T-cell (primary cell): ENCODE measurements at places on chromosomes 4 and X.

- peaks cover 4% of the 10 kb centered on the region for H3K27me3 ChIP-seq
- no peaks in the 10 kb centered on the region for H3K36me3 ChIP-seq
- H3K4me1 ChIP-seq: peaks cover 18% of the 10 kb centered on the region
- no peak overlapping the region for H3K4me3 ChIP-seq
- DNase-seq: no peak
Measured at GRCh38 chr4:139854668-139855403, 189.2 kb downstream of the MGST2 start.

GRCh38 chr4:31787701-31788100, 1067.5 kb downstream of the PCDH7 start:
- no peak overlapping the region for H3K27ac ChIP-seq
- no peaks in the 10 kb centered on the region for H3K27me3 ChIP-seq
- no peaks in the 10 kb centered on the region for H3K36me3 ChIP-seq
- no peak for DNase-seq

DNA sequence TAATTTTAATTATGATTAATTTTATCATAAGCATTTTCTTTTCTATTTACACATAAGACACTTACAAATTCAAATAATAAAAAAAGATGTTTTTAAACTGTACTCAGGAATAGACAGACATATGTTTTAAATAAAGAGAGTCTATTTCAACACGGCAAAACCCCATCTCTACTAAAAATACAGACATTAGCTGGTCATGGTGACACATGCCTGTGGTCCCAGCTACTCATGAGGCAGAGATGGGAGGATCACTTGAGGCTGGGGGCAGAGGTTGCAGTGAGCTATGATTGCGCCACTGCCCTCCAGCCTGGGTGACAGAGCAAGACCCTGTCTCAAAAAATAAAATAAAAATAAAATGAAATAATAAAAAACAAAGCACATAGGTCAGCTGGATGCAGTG, 14.8 kb downstream of the FAM9B start:
- H3K4me1 ChIP-seq: no peaks in the 10 kb centered on the region
- H3K36me3 ChIP-seq: no peaks in the 10 kb centered on the region
- H3K4me3 ChIP-seq: no peak overlapping the region
- no peaks in the 10 kb centered on the region for H3K27me3 ChIP-seq
- no peak for DNase-seq

DNA sequence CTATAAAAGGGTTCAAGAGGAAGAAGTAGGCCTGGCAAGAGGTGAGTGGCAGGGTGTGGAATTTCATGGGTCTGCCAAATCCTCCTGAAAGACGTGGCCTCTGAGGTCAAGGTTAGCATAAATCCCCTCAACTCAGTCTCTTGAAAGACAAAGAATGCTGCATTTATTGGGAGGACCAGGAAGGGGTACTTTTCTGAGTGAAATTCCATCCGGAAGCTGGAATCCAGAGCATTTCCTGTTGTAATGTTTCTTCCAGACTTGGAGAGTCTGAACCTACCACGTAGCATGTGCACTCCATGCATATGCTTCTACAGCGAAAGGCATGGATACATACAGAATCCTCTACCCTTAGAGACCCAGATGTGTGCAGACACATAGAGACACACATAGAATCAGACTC, 13.4 kb upstream of the FGD1 start:
- H3K4me1 ChIP-seq: no peaks in the 10 kb centered on the region
- DNase-seq: no peak
- no peaks in the 10 kb centered on the region for H3K27me3 ChIP-seq
- no peak overlapping the region for H3K4me3 ChIP-seq
- H3K27ac ChIP-seq: no peak overlapping the region

DNA sequence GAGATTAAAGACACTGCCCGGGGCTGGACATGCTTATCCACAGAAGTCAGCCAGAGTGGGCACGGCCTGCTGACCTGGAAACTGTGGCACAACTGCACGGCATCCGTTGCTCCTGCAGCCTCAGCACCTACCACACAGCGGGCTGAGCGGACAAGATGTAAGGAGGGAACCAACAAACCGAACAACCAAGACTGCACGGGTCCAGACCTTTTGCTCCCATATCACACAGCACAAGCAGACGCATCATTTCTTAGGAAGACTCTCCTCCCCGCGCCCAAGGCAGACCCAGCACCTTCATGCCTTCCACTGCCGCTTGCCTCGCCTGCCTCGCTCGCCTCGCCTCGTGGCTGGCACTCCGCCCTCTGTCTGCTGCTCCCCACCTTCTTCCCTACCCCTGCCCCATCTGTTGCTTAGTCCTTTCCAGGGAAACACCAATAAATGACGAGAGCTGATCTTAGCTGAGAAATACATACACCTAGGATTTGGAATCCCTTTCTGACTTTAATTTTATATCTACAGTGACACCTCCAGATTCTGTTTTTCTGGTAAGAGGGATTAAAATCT, 79.0 kb downstream of the AFAP1 start:
- no peak overlapping the region for H3K4me3 ChIP-seq
- peaks cover 15% of the 10 kb centered on the region for H3K4me1 ChIP-seq
- no peak for DNase-seq
- no peak overlapping the region for H3K27ac ChIP-seq
- H3K27me3 ChIP-seq: peaks cover 4% of the 10 kb centered on the region
- no peaks in the 10 kb centered on the region for H3K36me3 ChIP-seq

- no peaks in the 10 kb centered on the region for H3K36me3 ChIP-seq
- no peak overlapping the region for H3K27ac ChIP-seq
- H3K4me3 ChIP-seq: no peak overlapping the region
- no peaks in the 10 kb centered on the region for H3K4me1 ChIP-seq
- DNase-seq: no peak
- H3K27me3 ChIP-seq: no peaks in the 10 kb centered on the region
Measured at GRCh38 chrX:45778616-45779015, 577.9 kb upstream of the DIPK2B start.

DNA sequence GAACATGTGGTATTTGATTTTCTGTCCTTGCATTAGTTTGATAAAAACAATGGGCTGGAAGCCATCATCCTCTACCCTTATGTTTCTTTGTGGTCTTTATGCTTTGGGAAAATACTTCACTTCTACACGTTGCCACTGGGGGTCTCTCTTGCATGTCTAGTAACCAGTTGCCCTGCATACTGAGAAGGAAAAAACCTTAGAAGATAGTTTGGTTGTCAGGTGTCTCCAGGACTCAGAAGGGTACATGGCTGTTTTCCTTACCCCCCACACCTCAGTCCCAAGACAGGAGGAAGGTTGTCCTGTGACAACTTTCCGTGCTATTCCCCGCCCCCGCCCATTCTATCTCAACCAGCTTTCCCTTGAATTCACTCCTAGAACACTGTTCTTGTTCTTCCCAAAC, 62.1 kb upstream of the LANCL3 start:
- no peak for DNase-seq
- no peak overlapping the region for H3K27ac ChIP-seq
- no peaks in the 10 kb centered on the region for H3K27me3 ChIP-seq
- no peak overlapping the region for H3K4me3 ChIP-seq
- no peaks in the 10 kb centered on the region for H3K36me3 ChIP-seq
